ENCODE measurements at places on chromosomes 1 and 21.

DNA sequence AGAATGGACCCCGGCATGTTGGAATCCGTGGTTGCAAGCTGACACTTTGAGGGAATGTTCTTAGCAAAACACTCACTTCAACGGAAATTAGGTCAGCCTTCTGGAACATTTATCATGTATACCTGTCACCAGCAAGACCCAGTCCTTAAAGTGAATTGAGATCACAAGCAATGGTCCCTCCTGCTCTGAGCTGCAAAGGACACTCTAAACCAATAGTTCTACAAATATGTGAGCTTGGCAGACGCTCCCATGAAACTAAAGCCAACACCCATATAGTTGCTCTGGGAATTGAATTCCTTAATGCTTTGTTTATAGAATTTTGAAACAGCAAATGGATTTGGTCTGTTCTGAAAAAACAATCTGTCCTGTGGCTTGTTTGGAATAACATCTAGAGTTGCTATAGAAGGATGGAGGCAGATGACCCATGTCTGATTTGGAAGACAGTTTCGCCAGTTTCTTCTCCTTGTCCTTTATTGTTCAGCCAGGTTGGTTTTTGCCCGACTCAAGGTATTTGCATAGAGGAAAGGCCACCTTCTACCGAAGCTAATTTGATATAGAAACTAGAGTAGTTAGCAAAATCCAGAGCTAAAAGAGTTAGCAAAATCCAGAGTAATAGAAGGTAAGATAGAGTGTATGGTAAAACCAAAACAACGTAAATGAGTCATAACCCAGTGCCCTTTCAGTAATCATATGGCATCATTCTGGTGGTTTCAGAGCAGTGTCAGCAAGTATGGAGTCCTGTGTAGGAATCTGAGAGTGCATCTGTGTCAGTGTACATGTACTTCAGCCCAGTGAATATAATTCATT, 236.2 kb downstream of the NFIA start:
- DNase-seq: peak; percentile 82

DNA sequence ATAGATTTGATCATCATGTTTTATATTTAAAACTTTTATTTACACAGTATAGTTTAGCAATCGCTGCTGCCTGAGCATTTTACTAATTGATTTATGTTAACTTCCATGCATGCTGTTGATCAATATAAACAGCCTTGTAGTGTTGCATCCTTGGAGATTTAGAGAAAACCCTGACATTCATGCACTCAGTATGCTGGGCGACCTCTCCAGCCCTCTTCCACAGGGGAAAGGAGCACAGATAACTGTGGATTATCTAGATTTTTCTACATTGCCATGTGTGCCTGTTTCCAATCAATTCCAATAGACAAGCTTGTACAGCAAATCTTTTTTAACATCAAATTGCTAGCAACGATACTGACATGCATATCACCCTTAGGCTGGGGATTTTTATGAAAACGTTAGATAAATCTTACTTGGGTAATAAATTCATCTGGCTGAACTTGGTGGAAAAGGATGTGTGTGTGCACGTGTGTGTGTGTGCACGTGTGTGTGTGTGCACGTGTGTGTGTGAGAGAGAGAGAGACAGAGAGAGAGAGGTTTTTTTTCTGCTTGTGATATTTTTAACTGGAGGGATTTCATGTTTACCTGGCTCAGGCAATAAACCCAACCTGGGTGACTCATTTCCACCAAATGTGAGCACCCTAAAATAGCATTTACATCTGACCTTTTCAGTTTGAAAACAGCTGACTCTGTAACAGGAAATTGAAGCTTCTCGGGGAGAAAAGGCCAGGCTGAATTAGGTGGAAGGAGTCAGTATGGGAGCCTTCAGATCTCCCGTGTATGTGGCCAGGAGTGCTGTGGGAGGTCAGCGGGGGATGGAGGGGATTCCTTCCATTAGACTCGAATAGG, 339.8 kb downstream of the PRDM2 start:
- DNase-seq: no peak

- DNase-seq: no peak
Observed at GRCh38 chr21:26883768-26884167, 38.6 kb upstream of the ADAMTS1 start.

DNA sequence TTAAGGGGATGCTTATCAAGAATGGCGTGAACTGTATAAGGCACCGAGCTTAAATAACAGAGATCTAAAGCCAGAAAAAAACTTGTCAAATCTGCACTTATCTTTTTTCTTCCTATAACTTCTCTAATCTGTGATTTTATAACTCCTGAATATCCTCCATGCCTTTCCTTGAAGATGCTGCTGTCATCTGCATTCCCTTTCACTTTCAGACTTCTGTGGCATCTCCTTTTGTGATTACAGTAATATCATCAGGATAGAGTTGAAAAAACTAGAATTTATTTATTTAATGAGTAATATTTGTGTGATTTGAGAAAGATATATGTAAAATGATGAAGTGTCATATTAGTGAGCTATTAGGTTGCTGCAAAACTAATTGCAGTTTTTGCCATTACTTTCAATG, 357.8 kb upstream of the PTBP2 start:
- DNase-seq: no peak

- no peak for DNase-seq
Observed at GRCh38 chr1:194684636-194685035, 1498.2 kb upstream of the B3GALT2 start.

DNA sequence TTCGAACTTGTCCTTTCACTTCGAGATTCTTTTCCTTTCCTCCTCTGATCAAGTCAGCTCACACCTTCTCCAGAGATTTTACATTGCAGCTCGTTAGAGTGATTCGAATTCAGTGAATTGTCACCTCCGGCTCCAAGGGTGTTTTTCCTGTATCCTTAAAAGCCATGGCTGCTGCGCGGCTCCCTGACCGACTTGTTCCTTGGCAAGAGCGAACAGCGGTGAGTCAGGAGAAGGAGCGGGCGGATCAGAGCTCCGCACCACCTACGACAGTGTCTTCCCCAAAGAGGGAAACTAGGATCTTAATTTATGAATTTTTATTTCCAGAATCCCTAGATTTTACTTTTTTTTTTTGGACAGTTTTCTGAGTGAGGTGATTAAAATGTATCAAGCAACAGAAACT, 204.4 kb upstream of the ADGRL2 start:
- no peak for DNase-seq

DNA sequence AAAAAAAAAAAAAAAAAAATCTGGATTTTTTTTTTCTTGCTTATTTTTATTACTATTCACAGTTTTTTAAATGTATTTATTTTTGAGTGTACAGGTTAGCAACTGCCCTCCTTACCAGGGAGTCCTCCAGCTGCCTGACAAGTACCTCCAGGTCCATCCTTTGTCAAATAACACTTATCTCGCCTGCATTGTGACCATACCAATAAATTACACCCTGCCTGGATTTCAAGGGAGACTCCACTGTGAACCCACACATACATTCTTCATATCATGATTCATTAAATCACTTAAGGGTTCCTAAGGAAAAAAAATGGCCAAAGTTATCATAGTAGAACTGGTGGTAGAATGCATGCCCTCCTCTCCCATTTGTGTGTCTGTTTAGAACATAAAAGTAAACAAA, 38.4 kb downstream of the EEIG2 start:
- no peak for DNase-seq

DNA sequence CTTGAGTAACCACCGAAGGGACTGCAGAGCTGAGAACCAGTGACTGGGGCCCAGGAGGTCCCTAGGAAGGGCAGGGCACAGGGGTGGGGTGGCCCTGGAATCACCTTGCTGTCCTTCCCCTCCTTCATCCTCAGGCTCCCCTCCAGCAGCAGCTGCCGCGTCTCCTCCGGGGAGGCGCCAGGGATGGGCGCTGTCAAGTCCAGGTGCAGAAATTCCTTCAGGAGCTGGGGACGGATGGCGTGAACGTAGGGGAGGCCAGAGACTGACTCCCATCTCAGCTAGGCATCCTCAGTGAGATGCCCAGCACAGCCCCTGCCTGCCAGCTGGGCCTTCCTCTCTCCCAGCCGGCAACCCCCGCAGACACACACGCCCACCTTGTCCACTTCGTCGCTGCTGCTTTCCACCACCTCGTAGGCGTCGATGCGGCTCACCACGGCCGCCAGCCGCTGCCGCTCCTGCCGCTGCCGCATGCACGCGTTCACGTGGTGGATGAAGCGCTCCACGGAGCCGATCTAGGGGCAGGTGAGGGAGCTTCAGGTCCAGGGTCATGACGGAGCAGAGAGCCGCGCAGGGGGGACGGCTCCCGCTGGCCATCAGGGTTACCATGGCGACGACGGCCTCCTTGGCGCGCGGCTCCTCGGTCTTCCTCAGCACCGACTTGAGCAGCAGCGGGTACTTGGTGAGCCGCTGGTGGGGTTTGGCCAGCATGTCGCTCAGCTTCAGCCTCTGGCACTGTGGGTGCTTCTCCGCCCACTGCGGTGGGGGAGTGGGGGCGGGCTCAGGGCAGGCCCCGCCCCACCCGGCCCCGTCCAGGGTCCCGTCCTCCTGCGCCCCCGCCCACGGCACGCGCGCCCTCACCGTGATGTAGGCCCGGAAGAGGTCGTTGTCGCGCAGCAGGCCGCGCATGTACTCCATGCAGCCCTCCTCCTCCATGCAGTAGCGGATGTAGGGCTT, 4.4 kb upstream of the TNFRSF25 start:
- no peak for DNase-seq

DNA sequence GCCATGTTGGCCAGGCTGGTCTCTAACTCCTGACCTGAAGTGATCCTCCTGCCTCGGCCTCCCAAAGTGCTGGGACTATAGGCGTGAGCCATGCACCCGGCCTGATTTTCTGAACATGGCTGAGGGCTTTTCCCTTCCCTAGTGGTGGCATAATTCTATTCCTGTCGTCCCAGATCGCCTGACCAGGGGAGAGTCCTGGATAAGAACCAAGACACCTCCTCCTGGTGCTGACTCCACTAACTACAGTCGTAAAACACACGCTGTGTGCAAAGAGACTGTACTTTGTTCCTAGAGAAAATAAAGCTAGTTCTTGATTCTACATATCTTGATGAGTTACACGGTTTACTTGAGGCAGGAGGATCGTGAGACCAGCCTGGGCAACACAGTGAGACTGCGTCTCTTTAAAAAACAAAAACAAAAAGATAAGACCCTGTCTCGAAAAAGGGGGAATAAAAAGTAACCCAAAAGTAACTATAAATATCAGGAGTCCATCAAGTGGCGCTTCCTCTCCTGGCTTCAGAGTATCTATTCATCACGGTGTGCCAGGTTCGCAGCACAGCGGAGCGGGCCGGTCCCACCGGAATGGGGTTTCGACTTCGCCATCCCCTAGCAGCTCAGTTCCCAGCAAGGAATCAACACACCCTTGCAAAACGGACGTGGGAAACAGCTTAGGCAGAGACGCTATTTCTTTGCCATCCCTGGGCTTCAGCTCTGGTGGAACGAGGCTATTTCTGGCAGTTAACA, 973 bp downstream of the SDF4 start:
- DNase-seq: peak; percentile 65

DNA sequence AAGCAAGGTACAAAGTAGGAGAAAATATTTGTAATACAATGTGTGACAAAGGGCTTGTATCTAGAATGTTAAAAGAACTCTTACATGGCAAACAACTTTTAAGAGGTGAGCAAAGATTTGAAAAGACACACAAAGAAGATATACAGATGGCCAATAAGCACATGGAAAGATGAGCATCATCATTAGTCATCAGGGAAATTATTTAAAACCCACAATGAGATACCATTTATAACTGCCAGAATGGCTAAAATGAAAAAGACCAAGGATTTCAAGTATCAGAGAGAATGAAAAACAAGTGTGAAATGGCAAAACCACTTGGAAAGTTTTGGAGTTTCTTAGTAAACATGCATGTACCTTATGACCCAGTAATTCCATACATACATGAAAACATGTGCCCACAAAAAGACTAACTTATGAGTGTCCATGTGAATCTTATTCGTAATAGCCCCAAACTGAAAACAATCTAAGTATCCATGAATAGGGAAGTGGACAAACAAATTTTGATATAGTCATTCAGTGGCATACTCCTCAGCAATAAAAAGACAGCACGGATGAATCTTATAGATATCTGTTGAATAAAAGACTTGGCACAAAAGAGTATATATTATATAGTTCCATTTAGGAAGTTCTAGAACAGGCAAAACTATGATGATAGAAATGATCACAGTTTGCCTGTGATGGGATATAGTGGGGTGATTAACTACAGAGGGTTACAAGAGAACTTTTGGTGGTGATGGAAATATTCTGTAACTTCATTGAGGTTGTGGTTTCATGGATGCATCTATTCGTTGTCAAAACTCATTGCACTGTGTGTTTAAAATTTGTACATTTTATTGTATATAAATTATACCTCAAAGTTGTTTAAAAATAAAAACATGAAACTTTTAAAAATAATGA, 82.0 kb downstream of the DISP1 start:
- DNase-seq: peak; percentile 65

DNA sequence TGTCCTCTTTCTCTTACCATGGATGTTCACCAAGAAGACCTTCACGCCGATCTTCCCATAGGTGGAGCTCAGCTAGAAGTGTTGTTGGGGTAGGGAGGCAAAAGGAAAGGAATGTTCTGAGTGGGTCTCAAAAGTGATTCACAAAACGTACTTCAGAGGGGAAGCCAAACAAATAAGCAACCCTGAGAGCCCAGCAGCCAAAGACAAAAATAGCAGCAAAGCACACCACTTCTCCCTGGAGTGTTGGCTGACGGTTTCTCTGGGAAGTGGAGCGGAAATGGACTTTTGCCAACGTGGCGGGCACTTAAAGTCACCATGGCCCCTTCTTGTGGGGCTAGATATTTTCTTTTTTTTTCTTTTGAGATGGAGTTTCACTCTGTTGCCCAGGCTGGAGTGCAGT, 23.1 kb downstream of the SLC26A9 start:
- DNase-seq: no peak

DNA sequence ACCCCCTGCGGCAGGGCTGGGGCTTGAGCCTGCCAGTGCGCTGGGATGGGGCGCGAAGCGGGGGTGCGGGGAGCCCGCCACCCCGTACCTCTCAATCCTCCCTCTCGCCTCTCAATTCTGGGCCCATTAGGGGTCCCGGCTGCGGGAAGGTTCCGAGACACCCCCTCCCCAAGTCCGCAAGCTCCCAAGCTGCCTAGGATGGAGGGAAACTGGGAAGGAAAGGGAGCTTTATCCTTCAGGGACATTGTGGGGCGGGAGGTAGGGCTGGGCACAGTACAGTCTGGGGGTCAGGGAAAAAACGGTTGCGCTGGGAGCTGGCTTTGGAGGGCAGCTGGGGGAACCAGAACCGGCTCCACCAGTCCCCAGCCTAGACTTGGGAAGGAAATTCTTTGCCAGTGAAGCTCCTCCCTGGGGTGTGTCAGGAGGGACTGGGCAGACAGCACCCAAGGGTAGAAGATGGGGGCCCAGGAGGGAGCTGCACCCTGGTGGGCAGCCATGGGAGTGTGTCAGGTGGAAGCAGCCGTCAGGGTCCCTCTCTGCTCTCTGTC, 904 bp downstream of the GJB3 start:
- DNase-seq: no peak

- DNase-seq: no peak
Observed at GRCh38 chr1:109635862-109636200, 16.2 kb downstream of the AMPD2 start.

GRCh38 chr1:60402216-60402615, 328.6 kb upstream of the C1orf87 start:
- no peak for DNase-seq

GRCh38 chr1:234731569-234732085, 121.6 kb upstream of the IRF2BP2 start:
- DNase-seq: no peak

- DNase-seq: no peak
Observed at GRCh38 chr1:107678993-107679392, 286.0 kb downstream of the VAV3 start.

- DNase-seq: no peak
Observed at GRCh38 chr21:45496968-45497845, 45.0 kb downstream of the SLC19A1 start.

Measured in HCEC 1CT (cell line).